ENCODE measurements at places on chromosomes 3 and 15.

DNA sequence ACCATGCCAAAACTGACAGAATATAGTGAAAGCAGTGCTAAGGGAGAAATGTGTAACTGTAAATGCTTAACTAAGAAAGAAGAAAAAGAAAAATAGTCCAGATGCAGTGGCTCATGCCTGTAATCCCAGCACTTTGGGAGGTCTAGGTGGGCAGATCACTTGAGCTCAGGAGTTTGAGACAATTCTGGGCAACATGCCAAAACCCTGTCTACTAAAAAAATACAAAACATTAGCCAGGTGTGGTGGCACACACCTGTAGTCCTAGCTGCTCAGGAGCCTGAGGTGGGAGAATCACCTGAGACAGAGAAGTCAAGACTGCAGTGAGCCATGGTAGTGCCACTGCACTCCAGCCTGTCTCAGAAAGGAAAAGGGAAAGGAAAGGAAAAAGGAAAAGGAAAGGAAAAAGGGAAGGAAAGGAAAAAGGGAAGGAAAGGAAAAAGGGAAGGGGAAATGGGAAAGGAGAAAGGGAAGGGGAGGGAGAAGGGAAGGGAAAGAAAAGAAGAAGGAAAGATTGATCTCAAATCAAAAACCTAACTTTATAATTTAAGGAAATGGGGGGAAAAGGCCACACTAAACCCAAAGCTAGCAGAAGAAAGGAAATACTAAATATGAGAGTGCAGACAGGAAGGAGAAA lies 20.3 kb downstream of the C3orf33 start:
- DNase-seq = no peak

GRCh38 chr15:78061963-78062427 lies 15.5 kb downstream of the TBC1D2B start:
- DNase-seq = no peak

DNA sequence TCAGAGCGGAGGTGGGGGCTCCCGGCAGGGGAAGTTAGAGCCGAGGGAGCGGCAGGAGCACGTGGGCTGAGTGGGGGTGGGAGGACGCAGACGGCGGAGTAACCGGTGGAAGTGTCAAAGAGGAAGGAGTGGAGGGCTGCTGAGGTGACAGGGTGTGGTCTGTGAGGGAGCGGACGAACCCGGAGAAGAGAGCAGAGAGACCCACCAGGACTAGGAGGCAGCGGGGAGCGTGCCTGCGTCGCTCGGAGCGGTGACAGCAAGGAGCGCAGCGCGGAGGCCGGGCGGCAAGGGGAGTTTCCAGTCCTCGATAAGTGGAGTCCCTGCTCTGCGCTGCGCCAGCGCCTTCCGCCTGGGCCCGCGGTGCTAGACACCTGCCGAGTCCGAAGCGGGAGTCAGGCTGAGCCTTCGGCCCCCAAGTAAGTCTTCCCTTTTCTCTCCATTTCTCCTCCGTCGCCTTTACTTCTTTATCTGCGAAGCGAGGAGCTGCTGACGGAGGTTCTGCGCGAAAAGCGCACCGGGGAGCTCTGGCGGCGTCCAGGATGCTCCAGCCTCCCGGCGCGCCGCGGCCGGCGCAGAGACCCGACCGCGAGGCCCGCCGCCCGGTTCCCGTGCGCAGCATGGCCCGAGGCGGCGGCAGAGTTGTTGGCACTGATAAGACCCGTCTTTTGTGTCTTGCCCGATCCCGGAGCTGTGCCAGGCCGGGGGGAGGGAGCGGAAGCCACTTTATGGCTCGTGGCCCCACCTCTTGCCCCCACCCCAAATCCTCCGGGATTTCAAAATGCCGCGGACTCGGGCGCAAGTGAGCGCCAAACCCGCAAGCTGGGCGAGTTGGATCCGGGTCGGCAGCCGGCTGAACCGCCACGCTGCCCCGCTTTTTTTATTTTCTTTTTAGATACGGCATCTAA lies 533.0 kb upstream of the SEMA6D start:
- no peak for DNase-seq

DNA sequence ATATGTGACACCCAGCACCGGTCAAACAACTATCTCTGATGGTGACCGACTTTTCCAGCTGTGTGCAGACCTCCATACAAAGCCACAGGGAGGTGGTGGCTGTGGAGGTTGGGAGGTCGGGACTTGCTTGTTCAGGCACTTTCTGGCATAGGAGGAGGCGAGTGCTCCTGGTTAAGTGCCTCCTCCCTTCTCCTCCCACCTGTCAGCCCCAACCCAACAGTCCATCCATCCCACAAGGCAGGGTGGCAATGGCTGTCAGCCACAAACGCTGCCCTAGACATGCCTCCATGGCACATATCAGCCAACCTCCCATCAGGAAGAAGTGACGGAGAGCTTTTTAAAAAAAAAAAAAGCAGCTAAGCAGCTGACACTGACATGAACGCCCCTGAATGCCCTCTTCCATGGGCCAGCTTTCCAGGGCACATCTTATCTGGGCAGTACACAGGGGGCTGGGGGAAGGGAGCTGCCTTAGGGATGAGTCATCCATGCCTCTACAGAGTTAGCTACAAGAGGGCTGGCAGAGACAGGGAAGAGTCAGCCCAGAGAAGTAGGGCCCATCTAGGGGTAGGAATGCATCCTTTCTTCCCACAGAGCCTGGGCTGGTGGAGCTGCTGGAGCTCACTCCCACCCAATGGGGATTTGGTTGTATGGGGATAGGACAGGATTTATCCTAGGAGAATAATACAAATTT lies 41.2 kb downstream of the CCDC12 start:
- peak; percentile 89 for DNase-seq

GRCh38 chr3:193780810-193781478 lies 187.9 kb downstream of the OPA1 start:
- no peak for DNase-seq

DNA sequence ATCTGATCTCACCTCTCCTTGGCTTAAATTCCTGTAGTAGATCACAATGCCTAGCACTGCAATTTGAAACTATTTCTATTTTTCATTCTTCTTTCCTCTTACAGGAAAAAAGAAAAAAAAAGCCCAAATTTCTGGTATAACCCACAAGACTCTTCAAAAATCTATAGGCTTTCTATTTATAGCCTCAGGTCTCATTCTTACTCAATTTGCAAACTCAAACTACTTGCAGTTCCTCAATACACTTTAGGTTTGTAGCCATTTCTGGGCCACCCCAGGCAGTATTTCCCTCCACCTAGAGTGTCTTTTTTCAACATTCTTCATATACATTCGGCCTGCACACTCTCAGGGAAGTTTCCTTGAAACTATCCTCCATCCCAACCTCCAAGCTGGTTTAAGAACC lies 169.0 kb downstream of the TBC1D5 start:
- DNase-seq = no peak

DNA sequence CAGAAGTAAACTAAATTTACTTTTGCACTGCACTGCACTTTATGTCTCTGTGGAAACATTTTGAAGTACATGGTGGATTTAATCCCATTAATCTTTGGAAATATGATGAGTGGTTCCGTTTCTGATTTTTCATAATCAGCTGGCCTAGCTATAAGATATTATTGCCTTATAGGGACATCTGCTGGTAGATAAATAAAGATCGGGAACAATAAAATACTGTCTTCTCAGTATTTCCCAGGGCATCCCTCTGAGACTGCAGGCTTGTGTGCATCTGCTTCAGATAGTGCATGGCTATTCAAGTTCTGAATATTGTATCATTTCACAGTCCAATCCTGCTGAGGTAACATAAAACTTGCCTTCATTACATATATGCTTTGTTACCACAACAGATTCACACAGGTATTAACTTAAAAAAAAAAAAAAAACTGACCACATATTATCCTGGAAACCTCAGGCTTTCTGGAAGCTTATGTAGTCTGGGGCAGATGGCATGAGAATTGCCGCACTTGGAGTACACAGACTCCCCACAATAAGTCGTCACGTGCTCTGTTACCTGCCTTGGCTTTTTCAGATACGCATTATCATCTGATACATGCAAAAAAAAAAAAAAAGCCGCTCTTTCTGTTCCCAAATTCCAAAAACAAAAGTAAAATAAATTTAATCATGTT lies 330.8 kb upstream of the AGTR1 start:
- DNase-seq = no peak

DNA sequence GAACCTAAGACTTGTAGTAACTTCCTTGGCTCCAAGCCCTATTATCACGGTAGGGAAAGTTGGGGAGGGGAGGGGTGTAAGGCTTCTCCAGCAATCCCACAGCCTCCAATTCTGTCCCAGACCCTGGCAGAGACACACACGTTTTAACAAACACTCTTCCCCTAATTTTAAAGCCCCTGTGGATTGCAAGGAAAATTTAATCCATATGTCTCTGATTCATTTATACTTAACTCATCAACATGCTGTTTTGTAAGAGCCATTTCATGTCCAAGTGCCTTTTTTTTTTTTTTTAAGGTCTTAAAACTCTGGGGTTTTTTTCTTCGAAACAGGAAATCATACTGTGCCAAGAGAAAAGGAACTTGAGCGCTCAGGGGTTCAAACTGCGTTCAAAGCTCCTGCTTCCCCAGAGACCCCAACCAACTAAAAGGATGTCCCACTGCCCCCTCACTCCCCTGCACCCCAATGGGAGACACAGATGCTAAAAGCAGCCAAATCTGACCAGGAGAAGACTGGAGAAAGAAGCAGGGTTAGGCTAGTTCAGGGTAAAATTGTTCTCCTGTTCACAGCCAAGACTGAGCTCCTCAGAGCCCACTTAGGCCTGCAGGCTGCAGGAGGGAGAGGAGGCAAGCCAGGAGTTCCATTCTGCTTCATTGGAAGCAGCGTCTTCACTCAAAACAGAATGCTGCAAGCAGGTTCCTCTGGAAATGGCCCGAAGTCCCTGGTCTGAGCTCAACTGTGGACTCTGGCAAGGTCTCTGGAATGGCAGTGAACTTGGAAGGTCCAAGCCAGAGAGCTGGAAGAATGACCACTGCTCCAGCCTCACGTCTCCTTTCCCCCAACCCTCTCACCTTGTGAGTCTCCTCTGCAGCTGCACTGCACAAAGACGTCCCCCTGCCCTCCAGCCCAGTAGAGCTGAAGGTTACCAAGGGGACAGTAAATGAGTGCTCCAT lies 172.5 kb downstream of the NTRK3 start:
- no peak for DNase-seq

GRCh38 chr3:59809016-59809415 lies 759.2 kb upstream of the CFAP20DC start:
- peak; percentile 10 for DNase-seq

DNA sequence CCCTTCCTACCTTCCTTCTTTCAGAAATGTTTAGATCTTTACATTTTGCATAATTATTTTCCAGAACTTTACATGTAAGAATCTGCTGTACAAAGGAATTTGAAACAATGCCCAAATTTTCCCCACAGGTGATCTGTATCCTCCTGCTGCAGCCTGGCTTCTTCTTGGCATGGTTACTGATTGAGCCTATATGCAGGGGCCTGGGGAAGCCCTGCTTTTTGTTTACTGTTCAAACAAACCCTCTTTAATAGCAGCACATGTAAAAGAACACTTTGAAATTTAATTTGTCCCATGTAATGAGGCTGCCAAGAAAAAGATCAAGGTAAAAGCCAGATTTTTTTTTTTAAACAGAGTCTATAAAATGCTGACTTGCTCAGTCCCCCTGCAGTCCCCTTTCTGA lies 432.2 kb downstream of the TUSC7 start:
- DNase-seq = no peak

- DNase-seq = peak; percentile 36
Measured at GRCh38 chr15:80599359-80599758, 95.8 kb upstream of the ABHD17C start.

GRCh38 chr3:177196456-177197040 lies 734 bp downstream of the TBL1XR1 start:
- DNase-seq = no peak

DNA sequence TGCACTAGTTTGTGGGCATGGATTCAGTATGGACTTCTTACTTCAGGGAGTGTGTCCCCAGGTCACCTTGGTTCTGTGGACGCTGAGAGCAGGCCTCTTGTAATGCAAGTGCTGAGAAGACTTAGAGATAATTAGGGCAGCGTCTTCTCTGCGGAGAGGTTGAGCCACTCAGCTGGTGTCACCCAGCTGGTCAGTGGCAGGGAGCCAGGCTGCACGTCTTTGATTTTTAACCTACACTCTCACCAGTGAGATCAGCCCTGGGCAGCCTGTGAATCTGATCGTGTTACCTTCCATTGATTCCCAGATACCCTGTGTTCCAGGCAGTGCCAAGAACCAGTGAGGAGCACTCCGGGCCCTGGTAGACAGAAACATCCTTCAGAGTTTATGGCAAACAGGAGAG lies 92.6 kb downstream of the SLCO3A1 start:
- DNase-seq = no peak
